Tibial artery (tissue), 4 donors: ENCODE measurements at places on chromosomes 13 and 19.

DNA sequence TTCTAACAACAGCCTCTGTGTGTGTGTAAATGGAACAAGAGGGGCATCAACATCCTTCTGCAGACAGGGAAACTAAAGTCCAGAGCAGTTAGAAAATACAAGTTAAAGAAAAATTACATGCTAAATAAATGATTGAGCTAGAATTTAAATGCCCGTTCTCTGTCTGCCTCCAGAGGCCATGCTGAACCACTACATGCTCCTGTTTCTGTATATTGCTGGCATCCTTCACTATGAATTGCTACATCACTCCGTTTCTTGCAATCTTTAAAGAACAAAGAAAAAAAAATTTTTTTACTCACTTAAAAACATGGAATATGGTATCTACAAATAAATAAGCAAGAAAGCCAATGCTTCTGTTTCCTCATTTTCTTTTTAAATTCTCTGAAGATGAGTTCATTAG lies 47.9 kb downstream of the DCT start:
- H3K27me3 ChIP-seq: no peaks in the 10 kb centered on the region
- H3K27ac ChIP-seq: no peak overlapping the region
- no peaks in the 10 kb centered on the region for H3K4me1 ChIP-seq
- no peaks in the 10 kb centered on the region for H3K36me3 ChIP-seq
- DNase-seq: no peak

GRCh38 chr19:29764361-29764760 lies 47.4 kb upstream of the CCNE1 start:
- no peaks in the 10 kb centered on the region for H3K36me3 ChIP-seq
- H3K27me3 ChIP-seq: peaks cover 46% of the 10 kb centered on the region
- H3K27ac ChIP-seq: no peak overlapping the region
- no peak for DNase-seq

- H3K36me3 ChIP-seq: peaks cover 98% of the 10 kb centered on the region
- no peaks in the 10 kb centered on the region for H3K27me3 ChIP-seq
- no peaks in the 10 kb centered on the region for H3K4me1 ChIP-seq
- no peak overlapping the region for H3K4me3 ChIP-seq
- no peak overlapping the region for H3K27ac ChIP-seq
- DNase-seq: no peak
Measured at GRCh38 chr19:10551698-10552301, 8.1 kb downstream of the ATG4D start.

GRCh38 chr13:44421853-44422525 lies 48.4 kb downstream of the SERP2 start:
- no peaks in the 10 kb centered on the region for H3K4me1 ChIP-seq
- no peak overlapping the region for H3K4me3 ChIP-seq
- no peaks in the 10 kb centered on the region for H3K27me3 ChIP-seq
- DNase-seq: no peak
- no peak overlapping the region for H3K27ac ChIP-seq

GRCh38 chr13:59750860-59751259 lies 412.9 kb downstream of the DIAPH3 start:
- DNase-seq: no peak
- H3K4me3 ChIP-seq: peak overlapping the region; percentile 31
- no peaks in the 10 kb centered on the region for H3K27me3 ChIP-seq
- no peaks in the 10 kb centered on the region for H3K4me1 ChIP-seq
- no peaks in the 10 kb centered on the region for H3K36me3 ChIP-seq

GRCh38 chr19:30029721-30030510 lies 87.9 kb downstream of the URI1 start:
- H3K27me3 ChIP-seq: no peaks in the 10 kb centered on the region
- no peak for DNase-seq
- peaks cover 31% of the 10 kb centered on the region for H3K36me3 ChIP-seq
- H3K4me3 ChIP-seq: no peak overlapping the region

DNA sequence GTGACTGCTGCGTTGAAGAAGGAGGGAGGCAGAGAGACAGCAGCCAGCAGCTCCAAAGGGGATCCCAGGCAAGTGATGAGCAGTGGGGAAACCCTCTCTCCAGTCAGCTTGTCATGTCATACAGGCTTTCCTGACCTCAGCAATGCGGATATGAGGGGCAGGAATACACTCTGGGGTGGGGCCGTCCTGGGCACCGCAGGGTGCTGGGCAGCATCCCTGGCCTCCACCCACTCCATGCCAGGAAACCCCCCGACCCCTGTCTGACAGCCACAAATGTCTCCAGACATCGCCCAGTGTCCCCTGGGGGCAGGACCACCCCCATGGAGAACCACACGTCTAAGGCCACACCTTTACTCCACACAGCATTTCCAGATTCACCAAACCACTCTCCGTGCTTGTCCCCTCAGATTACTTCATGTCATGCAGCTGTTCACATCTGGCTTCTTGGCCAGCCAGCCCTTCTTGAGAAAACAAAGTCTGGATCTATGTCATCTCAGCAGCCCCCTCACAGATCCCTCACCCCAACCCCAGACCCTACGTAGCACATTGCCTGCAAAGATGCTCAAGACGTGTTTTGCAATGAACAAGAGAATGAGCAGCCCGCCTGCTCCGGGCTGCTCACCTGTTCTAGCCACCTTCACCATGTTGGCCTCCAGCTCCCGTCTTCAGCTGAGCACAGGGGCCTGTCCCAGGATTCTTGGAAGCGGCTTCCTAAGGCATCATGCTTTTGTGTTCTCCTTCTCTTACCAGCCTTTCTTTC lies 46.5 kb downstream of the RFX2 start:
- DNase-seq: no peak
- H3K27me3 ChIP-seq: no peaks in the 10 kb centered on the region
- H3K4me1 ChIP-seq: peaks cover 54% of the 10 kb centered on the region
- no peaks in the 10 kb centered on the region for H3K36me3 ChIP-seq
- peak overlapping the region; percentile 96 for H3K27ac ChIP-seq

GRCh38 chr19:13951799-13952153 lies 533 bp upstream of the DCAF15 start:
- no peaks in the 10 kb centered on the region for H3K27me3 ChIP-seq
- H3K36me3 ChIP-seq: peaks cover 15% of the 10 kb centered on the region
- H3K27ac ChIP-seq: peak overlapping the region; percentile 27
- DNase-seq: no peak
- peaks cover 14% of the 10 kb centered on the region for H3K4me1 ChIP-seq
- H3K4me3 ChIP-seq: peak overlapping the region; percentile 86

DNA sequence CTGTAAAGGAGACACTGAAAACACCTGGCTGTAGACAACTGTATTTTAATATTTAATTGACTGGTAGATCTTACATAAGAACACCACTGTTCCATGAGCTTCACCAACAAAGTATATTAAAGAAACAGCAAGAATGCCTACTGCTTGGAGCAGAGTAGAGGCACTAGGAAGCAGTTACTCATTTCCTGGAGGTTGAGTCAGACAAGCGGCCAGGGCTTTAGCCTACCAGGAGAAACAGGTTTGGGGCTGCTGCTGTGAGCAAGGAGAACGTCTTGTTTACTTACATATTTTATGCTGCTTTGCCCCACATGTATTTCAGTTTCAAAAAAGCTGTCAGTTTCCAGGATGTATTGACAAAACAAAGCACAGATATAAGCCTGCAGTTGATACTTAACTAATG lies 33.4 kb downstream of the ALG5 start:
- H3K4me3 ChIP-seq: no peak overlapping the region
- H3K36me3 ChIP-seq: peaks cover 42% of the 10 kb centered on the region
- DNase-seq: no peak
- no peak overlapping the region for H3K27ac ChIP-seq

GRCh38 chr19:58544591-58545285 lies 874 bp downstream of the TRIM28 start:
- H3K36me3 ChIP-seq: peaks cover 38% of the 10 kb centered on the region
- H3K27ac ChIP-seq: peak overlapping the region; percentile 95
- peak overlapping the region; percentile 80 for H3K4me3 ChIP-seq
- DNase-seq: no peak
- H3K27me3 ChIP-seq: no peaks in the 10 kb centered on the region

- H3K4me1 ChIP-seq: peaks cover 10% of the 10 kb centered on the region
- H3K36me3 ChIP-seq: no peaks in the 10 kb centered on the region
- H3K27ac ChIP-seq: no peak overlapping the region
- no peaks in the 10 kb centered on the region for H3K27me3 ChIP-seq
- no peak overlapping the region for H3K4me3 ChIP-seq
Measured at GRCh38 chr19:51111606-51112005, 3.4 kb upstream of the CTU1 start.

DNA sequence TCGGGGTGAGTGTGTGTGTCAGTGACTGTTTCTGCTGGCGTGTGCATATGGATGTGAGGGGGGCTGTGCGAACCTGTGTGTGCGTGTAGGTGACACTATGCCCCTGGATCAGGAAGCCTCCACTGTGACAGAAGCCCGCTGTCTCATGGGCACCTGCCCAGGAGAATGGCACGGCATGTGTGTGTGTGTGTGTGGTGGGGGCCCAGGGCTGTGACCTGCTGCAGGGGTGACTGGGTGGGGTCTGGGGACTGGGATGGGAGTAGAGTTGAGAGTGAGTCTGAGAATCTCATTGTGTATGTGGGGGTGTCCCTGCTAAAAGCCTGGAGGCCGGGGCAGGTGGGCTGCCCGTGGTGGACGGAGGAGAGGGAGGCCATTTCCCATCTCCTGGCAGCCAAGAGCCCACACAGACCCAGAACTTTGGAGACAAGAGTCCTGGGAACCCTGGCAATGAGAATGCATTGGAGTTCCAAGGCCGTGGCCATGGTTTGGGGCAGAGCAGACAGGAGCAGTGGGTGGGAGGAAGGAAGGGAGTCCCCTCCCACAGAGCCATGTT lies 6.4 kb upstream of the TPM4 start:
- H3K4me3 ChIP-seq: peak overlapping the region; percentile 85
- no peaks in the 10 kb centered on the region for H3K27me3 ChIP-seq
- no peaks in the 10 kb centered on the region for H3K36me3 ChIP-seq
- peaks cover 41% of the 10 kb centered on the region for H3K4me1 ChIP-seq
- DNase-seq: no peak

DNA sequence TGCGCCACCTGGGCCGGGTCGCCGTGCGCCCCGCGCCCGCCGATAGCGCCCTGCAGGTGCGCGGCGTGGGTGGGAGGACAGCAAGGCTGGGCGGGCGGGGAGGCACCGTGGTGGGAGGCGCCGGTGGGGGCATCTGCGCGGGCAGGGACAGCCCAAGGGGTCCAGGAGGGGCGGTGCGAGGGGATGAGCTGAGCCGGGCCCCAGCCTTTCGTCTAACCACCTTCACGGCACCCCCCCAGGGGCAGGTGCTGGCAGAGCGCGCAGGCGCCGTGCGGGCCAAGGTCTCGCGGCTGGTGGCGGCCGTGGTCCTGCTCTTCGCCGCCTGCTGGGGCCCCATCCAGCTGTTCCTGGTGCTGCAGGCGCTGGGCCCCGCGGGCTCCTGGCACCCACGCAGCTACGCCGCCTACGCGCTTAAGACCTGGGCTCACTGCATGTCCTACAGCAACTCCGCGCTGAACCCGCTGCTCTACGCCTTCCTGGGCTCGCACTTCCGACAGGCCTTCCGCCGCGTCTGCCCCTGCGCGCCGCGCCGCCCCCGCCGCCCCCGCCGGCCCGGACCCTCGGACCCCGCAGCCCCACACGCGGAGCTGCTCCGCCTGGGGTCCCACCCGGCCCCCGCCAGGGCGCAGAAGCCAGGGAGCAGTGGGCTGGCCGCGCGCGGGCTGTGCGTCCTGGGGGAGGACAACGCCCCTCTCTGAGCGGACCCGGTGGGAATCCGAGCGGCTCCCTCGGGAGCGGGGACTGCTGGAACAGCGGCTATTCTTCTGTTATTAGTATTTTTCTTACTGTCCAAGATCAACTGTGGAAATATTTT lies 3.1 kb downstream of the KISS1R start:
- H3K4me1 ChIP-seq: peaks cover 42% of the 10 kb centered on the region
- no peak overlapping the region for H3K4me3 ChIP-seq
- H3K36me3 ChIP-seq: no peaks in the 10 kb centered on the region
- no peak overlapping the region for H3K27ac ChIP-seq
- H3K27me3 ChIP-seq: peaks cover 12% of the 10 kb centered on the region
- DNase-seq: no peak

DNA sequence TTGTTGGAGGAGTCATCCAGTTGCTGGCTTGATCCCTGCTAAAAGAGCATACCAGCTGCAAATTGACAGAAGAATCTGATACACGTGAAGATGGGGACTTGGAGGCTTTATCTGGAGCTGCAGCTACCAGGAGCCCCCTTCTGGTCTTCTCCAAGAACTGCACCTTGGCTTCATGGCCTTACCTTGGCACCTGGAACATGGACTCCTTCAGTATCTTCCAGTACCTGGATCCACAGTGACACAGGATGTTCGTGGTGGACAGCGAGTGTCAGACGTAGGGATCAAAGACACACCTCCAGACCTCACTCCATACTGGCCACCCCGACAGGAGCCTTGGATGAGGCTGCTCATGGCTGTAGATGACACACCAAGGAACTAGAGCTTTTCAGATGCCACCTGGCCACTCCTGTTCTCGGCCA lies 9.9 kb upstream of the ACSBG2 start:
- no peaks in the 10 kb centered on the region for H3K36me3 ChIP-seq
- peak; percentile 58 for DNase-seq
- no peaks in the 10 kb centered on the region for H3K4me1 ChIP-seq
- no peaks in the 10 kb centered on the region for H3K27me3 ChIP-seq
- H3K4me3 ChIP-seq: no peak overlapping the region

DNA sequence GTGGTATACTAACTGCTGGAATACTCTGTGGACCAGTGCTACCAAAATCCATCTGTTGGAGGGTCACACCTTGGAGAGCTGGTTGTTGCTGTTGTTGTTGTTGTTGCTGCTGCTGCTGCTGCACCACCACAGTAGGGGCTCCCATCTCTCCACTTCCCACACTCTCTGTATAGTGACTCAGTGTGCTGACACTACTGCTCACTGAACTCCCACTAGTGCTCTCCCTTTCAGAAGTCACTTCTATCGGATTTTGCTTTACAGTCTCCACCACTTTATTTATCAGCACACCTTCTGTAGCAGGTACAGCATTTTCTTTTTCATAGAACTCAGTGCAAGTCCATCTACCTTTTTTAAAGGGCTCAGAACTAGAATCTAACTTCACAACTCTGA lies 1.7 kb downstream of the TSC22D1 start:
- no peak for DNase-seq
- H3K36me3 ChIP-seq: no peaks in the 10 kb centered on the region

GRCh38 chr13:75927183-75927669 lies 291.1 kb downstream of the LMO7 start:
- H3K36me3 ChIP-seq: no peaks in the 10 kb centered on the region
- no peaks in the 10 kb centered on the region for H3K27me3 ChIP-seq
- no peaks in the 10 kb centered on the region for H3K4me1 ChIP-seq
- DNase-seq: no peak
- H3K27ac ChIP-seq: no peak overlapping the region

- H3K27me3 ChIP-seq: no peaks in the 10 kb centered on the region
- H3K4me3 ChIP-seq: no peak overlapping the region
- H3K4me1 ChIP-seq: no peaks in the 10 kb centered on the region
- DNase-seq: no peak
- no peaks in the 10 kb centered on the region for H3K36me3 ChIP-seq
Measured at GRCh38 chr19:36060430-36060829, 5.7 kb downstream of the WDR62 start.

GRCh38 chr13:49388091-49388635 lies 55.7 kb downstream of the CAB39L start:
- H3K36me3 ChIP-seq: no peaks in the 10 kb centered on the region
- no peak overlapping the region for H3K4me3 ChIP-seq

- H3K4me1 ChIP-seq: no peaks in the 10 kb centered on the region
- DNase-seq: peak; percentile 62
- no peak overlapping the region for H3K27ac ChIP-seq
- no peak overlapping the region for H3K4me3 ChIP-seq
Measured at GRCh38 chr19:53772943-53773342, 51.2 kb downstream of the NLRP12 start.

- no peak for DNase-seq
- H3K27ac ChIP-seq: no peak overlapping the region
- no peaks in the 10 kb centered on the region for H3K27me3 ChIP-seq
- H3K4me3 ChIP-seq: no peak overlapping the region
- no peaks in the 10 kb centered on the region for H3K36me3 ChIP-seq
Measured at GRCh38 chr13:96710166-96710862, 284.0 kb downstream of the OXGR1 start.
